ENCODE measurements at places on chromosomes 16 and 17. TPM values are rescaled to one million over a fixed set of nuclear protein-coding genes. Genes with fewer than 3 reads are reported as not detected.

DNA sequence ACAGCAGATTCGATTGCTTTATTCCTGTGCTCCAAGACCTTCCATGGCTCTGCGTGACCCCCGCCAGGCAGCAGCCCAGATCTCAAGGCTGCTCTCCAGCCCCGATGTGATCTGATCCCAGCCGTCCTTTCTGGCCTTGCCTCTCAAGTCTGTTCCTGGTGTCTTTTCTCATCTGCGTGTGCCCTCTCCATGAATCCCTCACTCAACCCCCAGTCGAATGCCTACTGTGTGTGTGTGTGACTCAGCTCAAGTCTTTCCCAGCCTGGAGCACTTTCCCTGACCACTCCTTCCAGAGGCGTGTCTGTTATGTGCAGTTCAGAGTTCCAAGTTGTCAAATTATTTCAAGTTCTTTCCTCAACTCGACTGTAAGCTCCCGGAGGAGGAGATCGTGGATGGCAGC lies 64.0 kb downstream of the MRM1 start:
- no peak for DNase-seq

DNA sequence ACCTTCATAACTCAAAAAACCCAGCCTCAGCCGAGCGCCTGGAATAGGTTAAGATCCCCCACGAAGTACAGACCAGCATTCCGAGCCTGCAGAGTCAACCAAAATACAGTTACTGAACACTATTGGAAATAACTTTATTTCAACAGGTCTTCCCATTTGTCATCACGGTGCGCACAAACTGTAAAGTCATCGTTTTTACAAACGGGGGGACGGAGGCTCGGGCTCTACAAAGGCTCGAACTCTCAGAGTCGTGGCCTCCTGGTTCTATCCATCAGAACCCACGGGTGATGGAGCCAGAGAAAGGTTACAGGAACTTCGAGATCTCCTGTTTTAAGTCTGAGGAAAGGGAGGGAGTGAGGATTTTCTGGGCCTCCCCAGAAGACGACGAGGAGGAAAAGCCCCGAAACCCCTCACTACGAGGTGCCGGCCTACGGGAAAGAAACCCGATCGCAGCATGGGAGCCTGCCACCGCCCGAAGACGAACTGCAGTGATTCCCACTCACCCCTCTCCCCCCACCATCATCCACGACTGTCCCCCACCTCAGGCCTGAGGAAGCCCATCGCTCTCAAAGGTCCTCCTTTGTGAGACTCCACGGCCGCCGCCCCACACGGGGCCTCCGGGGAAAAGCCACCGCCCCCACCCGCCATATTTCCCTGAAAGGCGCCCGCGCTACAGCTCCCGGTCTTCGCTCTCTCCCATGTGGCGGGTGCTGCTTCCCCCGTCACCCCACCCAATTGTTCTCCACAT lies 917 bp downstream of the YWHAE start:
- DNase-seq: no peak

- DNase-seq: no peak
Observed at GRCh38 chr17:5541610-5542202, 42.6 kb downstream of the NLRP1 start.

DNA sequence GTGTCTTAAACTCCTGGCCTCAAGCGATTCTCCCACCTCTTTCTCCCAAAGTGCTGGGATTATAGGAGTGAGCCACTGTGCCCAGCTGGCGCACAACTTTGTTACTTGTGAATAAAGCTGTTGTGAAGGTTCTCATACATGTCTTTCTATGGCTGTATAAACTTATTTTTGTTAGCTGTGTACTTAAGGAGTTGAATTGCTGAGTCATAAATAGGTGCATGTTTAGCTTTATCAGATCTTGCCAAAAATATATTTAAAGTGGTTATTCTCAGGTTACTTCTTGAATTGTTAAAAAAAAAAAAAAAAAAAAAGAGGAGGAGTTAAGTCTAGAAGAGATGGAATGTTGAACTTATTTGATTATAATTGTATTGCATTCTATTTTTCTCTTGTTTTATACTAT lies 47.6 kb upstream of the IRX3 start:
- DNase-seq: no peak

The CSH2 gene
- not detected for total RNA-seq

All from SK-MEL-5 (cell line).